ENCODE measurements at places on chromosomes 4 and X.

DNA sequence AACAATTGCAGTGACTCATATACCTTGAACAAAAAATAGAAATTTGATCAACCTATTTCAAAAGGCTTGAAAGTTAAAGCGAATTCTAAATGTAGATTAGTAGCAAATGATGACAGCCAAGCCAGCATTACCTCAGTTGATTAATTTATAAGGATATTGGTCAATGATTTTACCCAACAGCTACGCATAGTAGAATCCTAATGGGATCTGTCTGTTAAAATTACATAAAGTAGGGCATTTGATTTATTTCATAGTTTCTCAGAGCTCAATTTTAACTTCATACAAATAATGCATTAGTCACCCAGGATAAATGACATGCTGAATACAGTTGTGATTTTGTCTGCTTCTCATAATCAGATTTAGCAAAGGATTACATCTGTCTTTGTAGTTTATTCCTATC, 12.0 kb downstream of the AFF2 start:
- DNase-seq = no peak

- no peak for DNase-seq
Observed at GRCh38 chr4:153371701-153372234, 27.3 kb downstream of the MND1 start.

- no peak for DNase-seq
Observed at GRCh38 chrX:86103061-86103460, 45.2 kb upstream of the DACH2 start.

GRCh38 chr4:152431291-152431690, 104.6 kb downstream of the FBXW7 start:
- no peak for DNase-seq

DNA sequence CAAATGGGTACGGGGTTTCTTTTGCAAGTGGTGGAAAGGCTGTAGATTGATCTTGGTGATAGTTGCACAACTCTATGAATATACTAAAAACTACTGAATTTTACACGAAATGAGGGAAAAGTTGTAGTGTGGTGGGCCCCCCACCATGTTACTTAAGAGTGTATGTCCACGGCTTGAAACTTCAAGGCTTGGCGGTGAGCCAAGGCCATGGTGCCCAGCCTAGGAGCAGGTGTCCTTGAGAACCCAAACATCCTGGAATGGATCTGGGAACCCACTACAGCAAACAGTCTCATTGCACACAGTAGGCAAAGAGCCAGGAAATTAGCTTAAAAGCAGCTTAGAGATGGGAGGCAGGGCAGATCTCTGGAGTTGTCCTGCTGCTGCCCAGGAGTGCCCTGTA, 62.9 kb downstream of the BRCC3 start:
- DNase-seq = no peak

DNA sequence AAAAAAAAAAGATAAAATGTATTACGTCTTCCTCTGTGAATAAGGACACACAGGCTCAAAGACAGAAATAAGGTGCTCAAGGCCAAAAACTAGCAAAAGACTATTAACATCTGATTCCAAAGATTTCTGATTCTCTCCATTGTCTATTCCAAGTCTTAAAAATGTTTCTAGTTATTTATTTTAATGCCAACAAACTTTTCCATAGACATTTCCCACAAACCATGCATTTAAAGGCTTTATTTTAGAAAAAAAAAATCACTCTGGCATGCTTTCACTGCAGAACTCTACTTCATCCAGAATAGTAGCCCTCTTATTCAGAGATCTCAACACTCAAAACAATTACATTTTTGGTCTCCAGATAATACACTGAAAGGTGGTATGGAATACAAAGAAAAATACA, 545.0 kb upstream of the TENM3 start:
- no peak for DNase-seq

DNA sequence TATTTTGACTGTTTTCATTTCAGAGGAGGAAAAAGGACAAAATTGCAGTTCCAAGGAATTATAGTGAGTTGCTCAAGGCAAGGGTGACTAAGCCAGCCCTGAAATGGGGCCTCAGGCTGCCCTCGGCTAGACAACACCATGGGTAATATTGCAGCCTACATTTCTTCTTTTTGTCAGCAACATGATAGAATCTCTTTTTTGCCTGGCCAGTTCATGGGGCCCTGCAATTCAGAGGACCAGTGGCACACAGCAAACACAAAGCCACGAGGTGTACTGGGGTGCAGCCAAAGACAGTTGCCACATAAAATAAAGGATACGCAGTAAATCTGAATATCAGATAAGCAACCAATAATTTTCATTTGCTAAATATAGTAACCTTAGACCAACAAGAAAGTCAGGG, 41.8 kb downstream of the RBM47 start:
- DNase-seq = no peak

DNA sequence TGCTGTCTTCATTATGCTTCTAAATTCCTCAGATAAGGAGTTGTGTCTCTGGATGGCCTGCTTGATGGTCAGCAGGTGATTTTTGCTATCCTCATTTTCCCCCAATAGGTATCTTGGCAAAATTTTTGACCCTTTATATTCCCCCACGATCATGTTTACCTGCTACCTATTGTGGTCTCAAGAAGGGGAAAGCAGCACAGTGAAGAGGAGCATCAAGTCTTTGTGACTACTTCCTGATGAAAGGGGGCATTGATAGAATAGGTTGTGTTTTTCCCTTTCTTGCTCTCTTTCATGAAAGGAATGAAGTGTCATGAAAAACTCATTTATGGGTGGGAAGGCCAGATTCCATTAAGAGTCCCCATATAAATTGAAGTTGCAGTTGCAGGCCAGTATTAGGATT, 153.8 kb downstream of the KLF8 start:
- no peak for DNase-seq

- DNase-seq = no peak
Observed at GRCh38 chr4:60812811-60813210, 387.3 kb upstream of the ADGRL3 start.

- peak; percentile 12 for DNase-seq
Observed at GRCh38 chrX:37060999-37061398, 52.8 kb downstream of the FAM47C start.

- no peak for DNase-seq
Observed at GRCh38 chr4:6224735-6225134, 24.4 kb upstream of the JAKMIP1 start.

DNA sequence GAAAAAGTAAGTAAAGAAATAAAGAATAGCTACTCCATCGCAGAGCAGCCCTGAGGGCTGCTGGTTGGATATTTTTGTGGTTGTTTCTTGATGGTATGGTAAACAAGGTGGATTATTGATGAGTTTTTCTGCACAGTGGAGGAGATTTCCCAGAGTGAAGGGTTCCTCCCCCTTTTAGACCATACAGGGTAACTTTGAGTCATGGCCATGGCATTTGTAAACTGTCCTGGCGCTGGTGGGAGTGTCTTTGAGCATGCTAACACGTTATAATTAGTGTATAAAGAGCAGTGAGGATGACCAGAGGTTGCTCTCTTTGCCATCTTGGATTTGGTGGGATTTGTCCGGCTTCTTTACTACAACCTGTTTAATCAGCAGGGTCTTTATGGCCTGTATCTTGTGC, 128.2 kb downstream of the ASMT start:
- DNase-seq = no peak

DNA sequence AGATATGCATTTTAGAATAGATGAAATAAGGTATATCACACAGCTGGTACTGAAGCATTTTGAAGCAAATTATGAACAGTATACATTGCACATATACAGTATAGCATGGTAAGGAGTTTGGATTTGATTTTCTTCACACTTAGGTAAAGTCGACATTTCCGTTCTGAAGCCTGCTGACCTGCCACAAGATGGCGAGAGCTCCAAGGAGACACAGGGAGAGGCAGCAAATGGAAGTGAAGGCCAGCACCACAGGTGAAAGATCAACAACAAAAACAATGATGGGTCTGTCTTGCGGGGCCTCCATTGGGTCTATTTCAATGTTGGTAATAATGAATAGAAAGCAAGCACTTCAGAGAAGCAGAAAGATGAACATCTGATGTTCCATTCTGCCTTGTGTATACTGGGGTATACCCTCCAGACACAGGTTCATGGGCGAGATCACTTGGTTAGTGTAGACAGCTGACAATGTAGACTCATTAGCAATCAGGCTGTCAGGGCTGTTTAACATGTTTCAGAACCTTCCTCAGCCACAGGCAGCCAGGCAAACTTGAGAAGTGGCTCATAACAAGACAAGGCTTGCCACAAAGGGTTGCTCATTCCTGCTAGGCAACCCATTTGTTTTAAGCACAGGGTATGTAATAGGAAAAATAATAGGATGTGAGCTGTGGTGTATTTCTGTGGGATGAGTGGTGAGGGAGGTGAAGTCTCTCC, 21.4 kb upstream of the NOX1 start:
- DNase-seq = peak; percentile 31

DNA sequence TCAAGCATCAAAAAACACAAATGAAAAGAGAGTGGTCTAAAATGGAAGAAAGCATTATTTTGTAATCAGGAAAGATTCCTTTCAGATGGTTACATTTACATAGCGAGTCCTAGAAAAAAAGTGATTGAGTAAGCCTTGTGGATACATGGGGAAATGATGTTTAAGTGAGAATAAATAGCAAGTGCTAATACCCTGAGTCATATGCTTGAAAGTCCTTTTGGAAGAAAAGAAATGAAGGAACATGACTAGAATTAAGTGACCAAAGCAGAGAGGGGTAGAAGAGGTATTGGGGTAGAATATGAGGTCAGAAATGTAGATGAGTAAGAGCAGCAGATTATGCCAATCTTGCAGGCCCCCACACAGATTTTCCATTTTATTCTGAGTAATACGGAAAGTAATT, 814.8 kb upstream of the GRID2 start:
- no peak for DNase-seq

DNA sequence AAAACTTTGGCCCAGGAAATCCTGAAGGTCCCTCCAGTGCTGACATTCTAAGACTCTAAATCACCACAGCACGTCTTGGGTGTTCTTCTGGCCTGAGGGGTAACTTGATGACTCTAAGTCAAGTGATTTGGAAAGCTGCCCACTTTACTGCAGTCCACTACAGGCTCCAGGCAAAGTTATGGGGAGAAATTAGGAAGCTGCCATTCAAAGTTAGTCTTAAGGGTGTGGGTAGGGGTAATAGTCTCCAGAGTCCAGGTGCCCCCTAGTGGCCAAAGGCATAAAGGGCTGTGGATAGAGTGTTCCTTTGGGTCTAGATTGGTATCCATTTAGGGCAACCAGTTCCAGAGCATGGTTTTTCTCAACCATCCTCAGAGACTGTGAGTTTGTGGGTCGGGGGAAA, 38.7 kb upstream of the SLC16A2 start:
- no peak for DNase-seq

GRCh38 chr4:51866835-51867234, 23.9 kb downstream of the DCUN1D4 start:
- no peak for DNase-seq

- no peak for DNase-seq
Observed at GRCh38 chr4:92128676-92129075, 175.1 kb upstream of the GRID2 start.

GRCh38 chr4:1608821-1609500, 75.2 kb downstream of the FAM53A start:
- DNase-seq = no peak

DNA sequence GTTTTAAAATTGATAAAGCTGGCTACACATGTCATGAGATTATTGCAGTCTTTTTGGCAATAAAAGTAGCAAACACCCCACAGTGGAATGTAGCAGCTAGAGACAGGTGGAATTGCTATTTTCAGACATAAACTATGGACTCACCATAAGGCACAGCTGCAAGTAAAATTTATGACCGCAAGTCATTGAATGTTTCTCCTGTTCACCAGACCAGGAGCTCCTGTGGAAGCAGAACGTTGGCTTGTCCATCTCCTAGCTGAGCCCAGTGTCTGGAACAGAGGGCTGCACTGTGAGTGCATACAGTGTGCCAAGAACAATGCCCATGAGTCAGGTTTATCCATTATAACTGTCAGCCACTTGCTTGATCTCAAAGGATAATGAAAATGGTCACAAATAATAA, 538.2 kb downstream of the INPP4B start:
- no peak for DNase-seq

DNA sequence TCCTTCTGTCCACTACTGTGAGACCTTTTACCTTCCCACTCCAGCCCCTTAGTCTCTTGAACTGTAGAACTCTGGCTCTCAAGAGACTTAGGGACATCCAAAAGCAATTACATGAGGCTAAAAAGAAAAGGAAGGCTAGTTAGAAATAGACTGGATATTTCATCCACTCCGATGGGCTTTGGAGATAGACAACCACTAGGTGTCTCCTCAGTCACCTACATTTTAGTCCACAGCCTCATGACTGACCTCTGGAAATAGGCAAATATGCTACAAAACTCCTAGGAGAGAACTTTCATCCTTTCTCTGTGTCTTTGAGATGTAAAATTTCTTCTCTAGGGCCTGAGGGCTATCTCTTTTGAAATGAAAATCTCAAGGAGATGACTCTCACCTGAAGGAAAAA, 45.1 kb upstream of the LAMP2 start:
- DNase-seq = no peak
